Right forelimb (tissue), 1 donor: ENCODE measurements at places on chromosomes 6 and 20.

DNA sequence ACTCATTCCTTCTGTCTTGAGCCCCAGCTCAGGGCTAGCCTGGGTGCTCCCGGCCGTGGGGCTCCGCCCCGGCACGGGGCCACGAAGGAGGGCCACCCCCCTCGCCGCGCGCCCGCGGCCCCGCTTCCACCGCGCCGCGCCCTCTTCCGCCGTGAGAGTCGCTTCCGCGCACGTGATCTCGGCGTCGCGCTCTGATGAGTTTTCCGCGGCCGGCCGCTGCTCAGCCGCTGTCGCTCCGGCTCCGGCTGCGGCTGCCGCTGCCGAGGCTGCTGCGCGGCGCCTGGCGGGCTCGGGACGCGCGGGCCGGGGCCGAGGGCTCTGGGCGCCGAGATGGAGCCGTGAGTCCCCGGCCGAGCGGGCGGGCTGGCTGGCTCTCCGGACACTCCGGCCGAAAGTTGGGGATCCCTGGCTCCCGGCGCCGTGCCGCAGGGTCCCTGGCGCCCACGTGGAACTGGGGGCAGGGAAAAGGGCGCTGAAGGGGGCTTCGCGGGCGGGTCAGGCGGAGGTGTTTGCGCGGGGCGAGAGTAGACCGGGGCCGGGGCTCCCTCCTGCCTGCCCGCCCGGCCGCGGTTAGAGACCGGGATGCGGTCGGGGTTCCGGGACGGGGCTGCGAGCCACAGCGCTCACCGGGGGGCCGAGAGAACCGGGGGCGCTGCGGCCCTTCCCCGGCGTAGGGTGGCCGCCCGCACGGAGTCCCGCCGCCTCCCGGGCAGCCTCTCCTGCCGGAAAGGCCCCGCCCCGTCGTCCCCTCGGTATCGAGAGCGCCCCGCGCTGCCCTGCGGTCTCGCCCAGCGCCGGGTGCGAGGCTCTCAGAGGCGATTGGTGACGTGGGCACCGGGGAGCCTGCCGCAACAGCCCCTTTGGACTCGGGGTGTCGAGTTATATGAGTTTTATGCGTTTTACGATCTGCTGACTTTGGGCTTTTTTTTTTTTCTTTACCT, at the start of gene TMEM181:
Gene TMEM181, plus strand, starts transcription at position 197 of the 941 bp plus-strand sequence. Its CDS starts 134 bp downstream, at position 331.
- peak; percentile 91 for DNase-seq

- no peak for DNase-seq
These were observed 41.9 kb upstream of the TNFRSF21 start for GRCh38 chr6:47351621-47352020.

DNA sequence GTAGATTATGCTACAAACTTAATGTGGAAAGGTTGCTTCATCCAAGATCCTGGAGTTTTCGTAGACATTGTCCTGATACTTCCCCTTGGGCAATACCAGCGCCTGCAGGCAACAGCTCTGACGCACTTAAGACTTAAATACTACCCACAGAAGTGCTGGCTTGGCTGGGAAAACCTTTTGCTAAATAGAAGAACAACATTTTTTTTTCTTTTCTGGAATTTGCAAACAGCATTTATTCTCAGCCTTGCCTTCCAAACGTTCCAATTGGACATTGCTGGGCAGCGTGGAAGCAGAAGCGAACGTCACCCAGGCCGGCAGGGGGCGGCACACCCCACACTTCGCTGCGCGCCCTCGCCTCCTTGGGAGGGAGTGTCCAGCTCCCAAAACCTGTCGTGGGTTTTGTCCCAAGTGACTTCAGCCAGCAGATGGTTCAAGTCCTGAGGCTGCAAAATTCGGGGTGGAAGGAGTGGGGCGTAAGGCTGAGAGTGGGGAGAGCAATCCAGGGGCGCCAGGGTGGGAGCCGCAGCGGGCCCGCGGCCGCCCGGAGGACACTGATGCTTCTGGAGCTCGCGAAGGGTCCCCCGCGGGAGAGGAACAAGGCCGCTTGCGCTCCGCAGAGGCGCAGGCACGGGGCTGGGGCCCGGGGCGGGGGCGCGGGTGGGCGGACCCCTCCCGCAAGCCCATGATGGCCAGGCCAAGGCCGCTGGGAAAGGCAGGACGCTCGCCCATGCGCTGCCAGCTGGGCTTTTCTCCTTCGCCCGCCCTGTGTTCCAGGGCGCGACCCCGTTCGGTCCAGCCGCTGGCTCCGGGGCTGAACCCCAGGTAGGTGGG, 60.8 kb upstream of the MAP3K4 start:
- DNase-seq, result peak; percentile 89

DNA sequence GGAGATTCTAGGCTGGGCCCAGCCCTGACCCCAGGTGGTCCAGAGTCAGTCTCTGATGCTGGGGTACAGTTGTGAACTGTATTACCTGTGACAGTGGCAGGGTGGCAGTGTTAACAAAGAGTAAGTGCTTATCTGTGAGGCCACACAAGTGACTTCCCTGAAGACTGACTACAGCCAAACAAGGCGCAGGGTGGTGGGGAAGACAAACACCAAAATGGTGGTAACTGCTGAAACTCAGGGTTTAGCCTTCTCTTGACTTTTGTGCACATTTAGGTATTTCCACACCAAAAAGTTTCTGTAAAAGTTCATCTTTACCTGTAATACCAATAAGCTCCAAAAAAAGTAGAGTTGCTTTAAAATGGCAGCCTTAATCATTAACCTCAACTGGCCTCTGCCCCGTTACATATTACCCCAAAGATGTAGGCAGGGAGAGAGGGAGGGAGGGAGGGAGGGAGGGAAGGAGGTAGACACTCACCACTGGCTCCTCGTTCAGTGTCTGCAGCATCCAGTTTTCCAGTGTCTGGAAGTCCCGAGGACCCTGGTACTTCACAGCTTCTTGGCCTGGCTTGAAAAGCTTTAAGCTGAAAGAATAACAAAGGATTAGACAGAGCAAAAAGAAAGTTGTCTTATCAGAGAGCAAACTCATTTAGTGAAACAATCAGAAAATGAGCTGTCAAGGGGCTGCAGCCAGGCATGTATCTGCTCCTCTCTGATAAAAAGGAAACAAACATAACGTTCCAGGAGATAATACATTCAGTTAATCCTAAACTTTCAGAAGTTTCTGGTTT, 11.3 kb downstream of the TXNDC5 start:
- no peak for DNase-seq

DNA sequence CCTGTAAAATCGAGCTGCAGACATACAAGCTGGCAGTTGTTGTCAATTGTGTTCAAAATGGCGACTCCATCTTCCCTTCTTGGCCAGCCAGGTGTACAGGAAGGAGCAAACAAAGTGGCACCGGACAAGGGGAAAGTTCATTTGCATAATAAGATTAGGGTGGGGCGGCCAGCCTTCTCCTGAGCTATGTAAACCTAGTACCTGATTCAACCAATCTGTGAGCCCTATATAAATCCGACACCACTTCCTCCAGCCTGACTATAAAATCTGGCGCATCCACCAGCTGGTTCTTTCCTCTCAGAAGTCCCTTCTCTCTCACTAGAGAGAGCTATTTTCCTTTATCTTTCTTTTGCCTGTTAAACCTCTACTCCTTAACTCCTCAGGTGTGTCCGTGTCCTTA, 8.1 kb upstream of the HBS1L start:
- no peak for DNase-seq

- no peak for DNase-seq
These were observed 306.4 kb upstream of the CITED2 start for GRCh38 chr6:139680819-139681218.

- no peak for DNase-seq
These were observed 86.9 kb downstream of the LYRM4 start for GRCh38 chr6:5173810-5174209.

DNA sequence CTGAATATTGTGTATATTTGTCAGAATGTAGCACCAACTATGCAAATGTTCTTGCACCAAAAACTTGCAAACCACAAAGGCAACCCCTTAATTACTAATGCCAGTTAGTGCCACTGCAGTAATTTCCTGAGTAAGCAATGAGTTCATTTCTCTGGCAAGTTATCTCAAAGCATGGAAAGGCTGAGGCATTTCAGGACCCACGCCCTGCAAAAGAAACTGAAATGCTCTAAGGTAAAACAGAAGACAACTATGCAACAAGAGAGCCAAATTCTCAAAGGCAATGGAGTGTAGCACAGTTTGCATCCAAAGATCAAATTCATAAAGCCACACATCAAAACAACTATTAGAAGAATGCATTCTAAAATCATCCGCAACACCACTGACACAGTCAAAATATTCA, 994.4 kb downstream of the EYS start:
- DNase-seq, result no peak

- no peak for DNase-seq
These were observed 8.2 kb upstream of the BEND3 start for GRCh38 chr6:107123501-107123900.

GRCh38 chr6:75220357-75220756, 14.5 kb upstream of the COL12A1 start:
- no peak for DNase-seq

DNA sequence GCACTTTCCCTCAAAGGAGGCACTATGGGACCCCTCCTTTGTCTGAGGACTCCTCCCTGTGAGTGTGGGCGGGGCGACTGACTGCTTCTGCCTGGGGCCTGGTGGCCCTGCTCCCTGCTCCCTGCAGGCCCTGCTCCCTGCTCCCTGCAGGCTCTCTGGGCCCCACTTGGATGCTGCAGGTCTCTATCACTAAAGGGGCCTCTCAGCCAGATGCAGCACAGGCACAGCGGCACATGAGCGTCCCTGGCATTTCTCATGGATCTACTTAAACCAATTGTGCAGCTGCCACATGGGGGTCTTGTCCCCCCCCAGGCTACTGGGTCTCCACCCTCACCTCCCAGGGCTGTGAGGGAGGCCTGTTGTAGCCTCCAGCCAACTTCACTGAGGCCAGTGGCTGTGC, 7.8 kb downstream of the EEF1A2 start:
- DNase-seq, result no peak

GRCh38 chr20:9909167-9909566, 70.3 kb upstream of the PAK5 start:
- no peak for DNase-seq

GRCh38 chr20:4435225-4435624, 286.5 kb upstream of the PRND start:
- DNase-seq, result no peak

GRCh38 chr20:50292591-50293283, 102.1 kb downstream of the CEBPB start:
- peak; percentile 74 for DNase-seq

GRCh38 chr6:34583461-34583860, 27.3 kb upstream of the SPDEF start:
- no peak for DNase-seq

GRCh38 chr6:33315793-33316602, 1.5 kb downstream of the ZBTB22 start:
- no peak for DNase-seq

- DNase-seq, result no peak
These were observed 10.1 kb upstream of the SMIM13 start for GRCh38 chr6:11083491-11083890.

DNA sequence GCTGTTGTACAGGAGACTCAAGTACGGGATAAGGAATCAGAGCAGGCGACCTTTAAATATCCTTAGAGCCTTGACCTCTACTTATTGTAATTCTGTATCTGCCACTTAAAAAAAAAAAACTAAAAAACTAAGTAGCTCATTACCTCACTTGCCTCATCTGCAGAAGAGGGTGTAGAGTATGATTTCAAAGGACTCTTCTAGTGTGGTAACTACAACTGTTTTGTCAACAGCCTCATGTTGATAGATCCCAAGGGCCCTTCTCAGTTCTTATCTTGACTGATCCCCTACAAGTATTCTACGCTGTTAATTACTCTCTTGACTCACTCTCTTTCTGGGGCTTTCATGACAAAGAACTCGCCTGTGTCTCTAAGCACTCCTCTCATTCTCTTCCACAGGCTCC, 16.7 kb upstream of the PDYN start:
- DNase-seq, result no peak

- DNase-seq, result no peak
These were observed 2.1 kb upstream of the LBP start for GRCh38 chr20:38344107-38344701.

DNA sequence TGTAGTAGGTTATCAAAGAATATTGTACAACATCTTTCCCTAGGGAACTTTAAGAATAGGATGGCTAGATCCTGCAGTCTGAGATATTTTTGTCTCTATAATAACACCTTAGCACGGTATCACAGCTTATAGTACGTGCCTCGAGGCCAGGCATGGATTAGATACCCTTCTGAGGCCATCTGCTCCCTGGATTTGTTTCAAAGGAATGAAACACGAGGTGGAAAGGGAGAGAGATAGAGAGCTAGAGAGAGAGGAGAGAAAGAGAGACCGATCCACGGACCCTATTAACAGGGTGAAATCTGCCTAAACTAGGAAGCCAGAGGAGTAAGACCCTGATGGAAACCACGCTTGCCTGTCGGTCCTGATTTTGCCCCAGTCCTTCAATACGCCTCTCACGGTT, 92.5 kb downstream of the CD83 start:
- DNase-seq, result no peak

- DNase-seq, result no peak
These were observed 556 bp upstream of the MROH8 start for GRCh38 chr20:37179683-37180524.

DNA sequence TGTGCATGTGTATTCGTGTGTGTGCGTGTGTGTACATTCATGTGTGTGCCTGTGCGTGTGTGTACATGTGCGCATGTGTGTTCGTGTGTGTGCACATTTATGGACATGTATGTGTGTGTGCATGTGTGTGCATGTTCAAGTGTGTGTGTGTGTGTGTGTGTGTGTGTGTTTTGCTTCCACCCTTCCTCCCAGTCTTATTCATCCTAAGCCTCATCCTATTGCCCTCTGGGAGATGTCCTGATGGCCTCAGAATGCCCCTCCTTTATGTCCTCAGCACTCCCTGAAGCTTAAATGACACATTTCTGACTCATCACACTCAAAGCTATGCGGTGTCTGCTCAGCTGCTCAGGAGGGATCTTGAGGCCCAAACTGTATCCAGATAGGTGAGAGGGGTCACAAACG, 76.6 kb upstream of the CCDC167 start:
- no peak for DNase-seq

GRCh38 chr20:32473231-32474008, 111.7 kb downstream of the NOL4L start:
- DNase-seq, result no peak

DNA sequence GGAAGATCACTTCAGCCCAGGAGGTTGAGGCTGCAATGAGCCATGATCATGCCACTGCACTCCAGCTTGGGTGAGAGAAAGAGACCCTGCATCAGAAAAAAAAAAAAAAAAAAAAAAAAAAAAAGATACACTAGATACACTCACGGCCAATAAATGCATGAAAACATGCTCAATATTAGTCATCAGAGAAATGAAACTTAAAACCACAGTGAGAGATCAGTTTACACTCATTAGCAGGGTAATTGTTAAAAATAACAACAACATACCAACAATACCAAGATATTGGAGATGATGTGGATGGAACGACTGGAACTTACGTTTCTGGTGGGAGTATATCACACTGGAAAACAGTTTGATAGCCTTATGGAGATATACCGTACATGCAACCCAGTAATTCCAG, 29.9 kb downstream of the HS3ST5 start:
- DNase-seq, result no peak

DNA sequence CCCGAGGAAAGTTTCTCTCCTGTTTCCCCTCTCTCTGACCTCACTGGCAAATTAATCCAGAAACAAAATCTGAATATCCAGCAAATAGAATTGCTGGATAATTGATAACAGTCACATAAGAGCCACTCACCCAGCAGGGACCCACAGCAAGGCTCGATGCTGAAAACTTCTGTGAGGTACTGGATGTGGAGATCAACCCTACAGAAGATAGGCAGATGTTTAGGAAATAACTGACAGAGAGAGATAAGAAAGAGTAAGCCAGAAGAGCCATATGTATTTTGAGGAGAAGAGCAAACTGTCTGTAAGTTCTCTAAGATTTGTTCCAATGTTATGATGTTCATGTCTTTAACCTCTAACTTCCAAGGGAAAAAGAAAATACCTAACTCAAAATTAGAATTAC, 59.7 kb downstream of the PKHD1 start:
- DNase-seq, result no peak
